ENCODE measurements at places on chromosomes 5 and 9.

DNA sequence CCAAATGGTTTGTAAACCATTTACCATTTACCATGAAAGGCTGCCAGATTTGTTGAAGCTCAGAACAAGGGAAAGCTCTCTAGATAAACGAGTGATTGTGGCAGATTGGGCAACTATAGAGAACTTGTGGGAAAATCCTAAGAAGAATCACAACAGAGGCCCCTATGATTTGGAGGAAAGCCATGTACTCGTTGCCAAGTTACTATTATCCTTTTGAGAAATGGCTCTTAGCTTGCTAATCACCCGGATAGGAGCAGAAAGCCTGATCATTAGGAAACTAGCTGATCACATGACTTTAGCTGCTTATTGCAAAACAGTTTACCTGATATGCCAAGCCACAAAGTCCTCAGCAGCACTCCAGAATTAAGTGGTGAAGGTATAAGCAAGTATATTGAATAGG lies 23.5 kb upstream of the ATG10 start:
- no peak for DNase-seq

GRCh38 chr5:3535414-3536211 lies 60.0 kb upstream of the IRX1 start:
- DNase-seq = no peak

- no peak for DNase-seq
Observed at GRCh38 chr5:125113328-125113727, 366.9 kb upstream of the ZNF608 start.

DNA sequence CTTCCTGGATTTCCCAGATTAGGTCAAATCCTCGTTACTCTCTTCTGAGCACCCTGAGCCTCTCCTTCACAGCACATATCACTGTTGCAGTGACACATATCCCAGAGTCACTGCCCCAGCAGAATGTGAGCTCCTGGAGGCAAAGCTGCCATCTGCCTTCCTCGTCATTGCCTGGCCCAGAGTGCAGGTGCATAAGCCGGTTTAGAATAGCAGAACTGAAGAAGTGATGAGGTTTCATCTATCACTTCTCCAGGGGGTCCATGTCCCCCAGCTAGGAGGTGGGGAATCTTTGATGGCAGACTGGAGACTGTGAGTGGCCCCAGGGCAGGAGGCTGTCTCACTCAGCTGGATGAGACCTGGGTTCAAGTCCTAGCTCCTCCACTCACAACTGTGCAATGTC lies 25.8 kb downstream of the NIPAL4 start:
- no peak for DNase-seq

- no peak for DNase-seq
Observed at GRCh38 chr9:20225826-20226225, 396.5 kb downstream of the MLLT3 start.

DNA sequence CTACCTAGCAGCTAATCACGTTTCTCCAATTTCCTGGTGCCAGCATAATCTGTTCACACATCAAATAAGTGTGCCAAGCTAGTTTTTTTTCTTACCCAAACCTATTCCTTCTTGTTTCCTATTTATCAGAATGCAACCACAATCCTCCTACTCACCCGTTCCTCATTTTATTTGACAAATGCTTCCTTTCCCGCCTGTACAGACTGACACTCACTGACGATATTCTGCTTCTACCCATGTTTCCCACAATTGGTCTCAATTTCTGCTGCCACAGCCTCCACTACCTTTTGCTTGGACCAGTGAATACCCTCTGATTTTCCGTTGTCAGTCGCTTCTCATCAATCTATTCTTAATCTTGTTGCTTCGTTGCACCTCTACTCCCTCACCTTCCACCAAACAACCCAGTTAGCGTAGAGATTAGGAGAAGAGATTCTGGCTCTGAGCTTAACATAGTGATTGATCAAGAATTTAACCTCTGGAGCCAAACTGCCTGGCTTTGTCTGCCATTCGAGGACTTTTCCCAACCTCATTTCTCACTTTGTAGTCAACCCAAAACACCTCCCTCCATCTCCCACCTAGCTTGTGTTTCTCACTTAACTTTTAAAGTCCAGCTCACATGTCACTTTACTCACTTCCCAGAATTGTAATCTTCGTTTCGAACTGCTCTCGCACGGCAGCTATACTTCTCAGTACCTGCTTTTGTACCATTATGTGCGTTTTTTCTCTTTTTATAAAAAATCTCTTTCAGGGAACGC lies 729 bp upstream of the TMEM38B start:
- DNase-seq = no peak

GRCh38 chr5:120258123-120258522 lies 206.0 kb upstream of the PRR16 start:
- DNase-seq = no peak

DNA sequence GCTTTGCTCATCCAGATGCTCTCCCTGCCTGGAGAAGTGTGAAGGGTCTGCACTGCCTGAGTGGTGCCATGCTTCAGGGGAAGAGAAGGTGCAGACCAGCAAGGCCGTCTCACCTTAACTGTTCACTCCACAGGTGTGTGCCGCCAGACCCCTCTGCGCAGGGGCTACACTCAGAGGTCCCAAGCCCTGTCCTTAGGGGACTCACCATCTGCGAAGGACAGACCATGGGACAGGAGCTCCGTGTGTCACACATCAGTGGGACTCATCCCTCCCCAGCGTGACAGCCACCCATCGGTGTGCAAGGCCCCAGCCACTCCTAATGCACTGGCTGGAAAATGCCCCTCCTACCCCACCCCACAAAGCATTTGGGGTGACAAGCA lies 142.9 kb downstream of the OLFM1 start:
- DNase-seq = no peak

GRCh38 chr5:92864591-92864990 lies 716.4 kb downstream of the NR2F1-AS1 start:
- DNase-seq = no peak

DNA sequence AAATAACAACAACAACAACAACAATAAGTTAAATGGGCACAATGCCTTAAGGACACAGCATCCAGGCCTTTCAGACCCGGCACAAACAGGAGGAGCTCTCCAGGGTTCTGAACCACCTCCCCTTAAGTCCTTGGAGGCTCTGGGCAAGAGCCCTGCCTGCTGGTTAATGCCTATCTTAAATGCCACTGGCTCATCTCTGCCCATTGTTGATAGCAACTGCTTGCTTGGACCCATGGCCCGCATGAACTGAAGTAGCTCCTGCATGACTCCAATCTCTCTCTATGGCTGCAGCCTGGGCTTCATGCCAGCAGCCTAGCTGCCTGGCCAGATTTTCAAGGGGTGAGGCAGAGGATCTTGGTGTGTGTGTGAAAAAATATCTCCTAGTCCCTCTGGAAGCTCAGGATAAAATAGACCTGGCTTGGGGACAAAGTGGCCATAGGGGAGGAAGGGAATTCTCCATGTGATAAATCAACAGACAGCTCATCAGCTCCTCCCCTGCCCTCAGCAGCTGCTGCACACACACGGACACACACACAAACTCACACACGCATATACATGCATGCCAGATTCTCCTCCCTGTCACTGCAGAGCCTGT lies 27.4 kb downstream of the FAM219A start:
- peak; percentile 2 for DNase-seq

GRCh38 chr5:96094904-96095303 lies 133.3 kb upstream of the ELL2 start:
- no peak for DNase-seq

DNA sequence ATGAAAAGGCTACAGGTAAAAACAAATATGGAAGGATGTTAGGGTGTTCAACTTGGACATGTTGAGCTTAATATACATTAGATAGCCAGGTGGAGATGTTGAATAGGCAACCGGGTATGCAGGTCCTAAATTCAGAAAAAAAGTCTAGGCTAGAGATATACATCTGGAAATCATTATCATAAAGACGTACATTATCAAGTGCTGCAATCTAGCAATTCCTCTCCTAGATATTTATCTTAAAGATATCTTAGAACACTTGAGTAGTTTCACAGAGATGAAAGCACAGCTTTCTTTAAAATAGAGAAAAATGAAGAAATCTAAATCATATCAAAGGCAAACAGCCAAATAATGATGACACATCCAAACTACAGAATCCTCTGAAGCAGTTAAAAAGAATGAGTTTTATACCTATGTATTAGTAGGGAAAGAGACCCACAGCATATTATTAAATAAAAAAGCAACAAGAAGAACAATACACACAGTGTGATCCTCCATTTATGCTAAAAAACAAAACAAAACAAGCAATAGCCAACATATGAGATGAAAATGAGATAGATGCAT lies 3.8 kb downstream of the NUDCD2 start:
- DNase-seq = no peak

GRCh38 chr5:31477516-31477915 lies 54.4 kb downstream of the DROSHA start:
- DNase-seq = no peak

GRCh38 chr5:12141496-12141895 lies 237.2 kb upstream of the CTNND2 start:
- no peak for DNase-seq

DNA sequence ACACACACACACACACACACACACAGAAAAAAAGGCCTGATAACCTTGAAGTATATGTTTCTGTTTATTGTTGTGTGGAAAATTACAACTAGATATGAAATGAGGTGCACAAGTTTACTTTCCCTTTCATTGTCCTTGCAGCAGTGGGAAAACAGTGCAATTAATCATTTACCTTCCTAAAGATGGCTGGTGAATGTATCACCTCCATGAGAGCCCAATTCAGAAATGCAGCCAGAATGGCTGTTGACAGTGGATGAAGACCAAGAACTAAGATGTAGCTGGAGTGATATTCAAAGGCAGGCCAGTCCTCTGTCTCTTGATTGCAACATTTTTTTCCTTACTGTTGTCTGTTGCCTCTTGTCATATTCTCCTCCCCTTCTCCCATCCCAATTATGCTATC lies 49.6 kb upstream of the EIF4EBP3 start:
- no peak for DNase-seq

- no peak for DNase-seq
Observed at GRCh38 chr5:172746725-172747124, 24.3 kb downstream of the DUSP1 start.

- no peak for DNase-seq
Observed at GRCh38 chr5:79936646-79937216, 54.3 kb downstream of the MTX3 start.

DNA sequence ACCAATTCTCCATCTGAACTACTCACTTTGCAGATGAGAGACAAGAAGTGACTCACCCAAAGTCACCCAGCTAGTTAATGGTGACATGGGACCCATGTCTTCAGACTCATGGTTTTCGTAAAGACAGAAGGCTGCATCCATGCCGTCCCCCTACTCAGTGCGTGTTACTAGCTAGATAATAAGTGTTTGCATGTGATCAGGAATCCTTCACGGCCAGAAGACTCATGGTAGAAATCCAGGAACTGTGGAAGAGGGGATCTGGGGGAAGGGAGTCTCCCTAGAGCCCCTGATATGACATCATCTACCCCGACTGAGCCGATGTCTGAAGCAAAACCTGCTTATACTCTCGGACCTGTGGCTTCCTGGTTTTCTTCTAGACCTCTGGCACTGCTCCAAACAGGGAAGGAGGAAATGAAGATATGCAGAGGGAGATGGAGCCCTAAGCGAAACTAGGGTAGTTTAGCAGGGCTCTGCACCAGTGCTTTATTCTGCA lies 3.3 kb downstream of the RNF183 start:
- no peak for DNase-seq

GRCh38 chr9:79026316-79026715 lies 545.4 kb upstream of the TLE4 start:
- DNase-seq = no peak

DNA sequence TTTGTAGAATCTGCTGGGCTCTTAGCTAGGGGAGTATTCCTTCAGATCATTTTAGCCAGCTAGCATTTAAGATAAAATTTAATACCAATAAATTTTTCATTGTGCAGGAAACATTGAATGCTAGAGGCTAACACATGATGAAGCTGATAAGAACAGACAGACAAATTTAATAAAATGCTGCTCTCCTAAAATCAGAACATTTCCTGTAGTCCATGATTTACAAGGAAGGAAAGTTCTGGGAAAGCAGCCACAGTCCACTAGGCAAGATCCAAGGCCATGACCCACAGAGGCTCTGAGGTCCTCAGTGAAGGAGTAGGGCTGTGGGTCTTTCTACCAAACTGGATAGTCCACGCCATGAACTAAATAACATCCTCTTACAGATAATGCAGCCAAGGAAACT lies 253.0 kb downstream of the ICE1 start:
- DNase-seq = no peak

DNA sequence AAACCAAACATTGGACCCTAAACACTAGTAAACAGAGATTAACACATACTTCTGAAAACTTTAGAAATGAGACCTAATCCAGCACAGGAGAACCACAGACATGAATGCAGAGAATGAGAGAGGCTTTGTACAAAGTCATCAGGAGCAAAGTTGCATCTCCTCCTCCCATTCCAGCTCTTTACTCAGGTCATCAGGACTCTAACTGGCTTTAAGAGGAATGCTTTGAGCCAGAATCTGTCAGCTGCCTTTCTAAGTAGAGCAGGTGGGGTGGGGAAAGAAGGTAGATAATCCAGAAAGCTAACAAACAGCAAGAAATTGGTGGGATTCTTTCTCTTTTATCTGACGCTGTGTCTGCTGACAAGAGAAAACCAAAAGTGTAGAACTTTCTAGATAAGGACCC lies 582.7 kb upstream of the DMAC1 start:
- DNase-seq = no peak

DNA sequence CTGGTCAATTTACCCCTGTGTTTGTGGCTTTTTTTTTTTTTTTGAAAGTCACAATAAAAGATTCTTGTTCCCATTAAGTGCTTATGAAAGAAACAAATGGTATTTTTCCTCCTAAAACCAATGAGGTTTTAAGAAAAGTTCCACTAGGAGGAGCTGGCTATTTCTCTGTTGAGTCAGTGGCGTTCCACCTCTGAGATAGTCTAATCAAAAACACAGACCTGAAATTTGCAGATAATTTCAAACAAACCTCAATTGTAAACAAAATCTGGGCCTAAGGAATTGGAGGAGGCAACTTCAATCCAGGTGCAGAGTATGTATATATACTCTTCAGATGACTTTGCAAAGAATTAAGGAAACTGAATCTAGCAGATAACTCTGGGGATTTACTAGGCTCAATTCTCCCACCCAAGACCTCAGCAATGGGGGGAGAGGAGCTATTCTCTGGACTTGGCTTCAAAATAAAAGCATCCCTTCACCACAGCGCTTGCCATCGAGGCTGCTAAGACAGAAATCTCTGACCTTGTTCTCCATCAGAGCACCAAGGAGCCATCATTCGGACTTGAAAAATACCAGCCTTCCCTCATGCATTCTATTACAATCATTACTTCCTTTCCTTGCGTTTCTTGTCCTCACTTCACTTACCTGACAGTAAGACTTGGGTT lies 52.4 kb downstream of the FANCC start:
- no peak for DNase-seq

- DNase-seq = no peak
Observed at GRCh38 chr5:132296412-132297016, 2.3 kb downstream of the SLC22A4 start.

GRCh38 chr9:76605321-76605900 lies 146.4 kb downstream of the GCNT1 start:
- DNase-seq = no peak

GRCh38 chr9:128497824-128498610 lies 6.5 kb upstream of the GLE1 start:
- no peak for DNase-seq
